Right renal pelvis (tissue), 4 donors: ENCODE measurements at places on chromosomes 3 and 15. TPM values are rescaled to one million over a fixed set of nuclear protein-coding genes. Genes with fewer than 3 reads are reported as not detected.

DNA sequence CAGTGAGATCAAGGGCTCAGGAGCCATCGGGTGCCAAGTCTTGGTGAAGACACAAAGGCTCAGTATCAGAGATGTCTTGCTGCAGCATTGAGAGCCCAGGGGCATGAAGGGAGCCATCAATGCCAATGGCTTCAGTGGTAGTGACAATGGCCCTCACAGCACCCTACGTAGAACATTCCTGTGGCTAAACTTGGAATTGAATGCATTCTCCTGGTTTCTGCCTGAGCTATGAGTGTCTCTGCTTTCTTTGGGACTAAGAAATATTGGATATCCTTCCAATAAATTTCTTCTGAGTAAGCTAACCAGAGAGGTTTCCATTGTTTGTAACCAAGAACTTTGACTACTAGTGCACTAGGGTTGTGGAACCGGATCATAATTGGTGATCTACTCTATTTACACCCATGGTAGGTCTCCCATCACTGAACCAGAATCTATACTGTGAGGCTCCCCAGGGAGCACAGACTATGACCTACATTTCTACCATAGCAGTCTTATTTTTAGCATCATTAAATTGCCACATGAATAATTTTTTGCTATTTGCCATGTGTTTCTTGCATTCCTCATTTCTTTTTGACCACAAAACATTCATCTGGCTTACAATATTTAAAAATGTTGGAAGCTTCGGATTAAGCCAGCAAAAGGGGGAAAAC is 31.6 kb upstream of the PDZRN3 start:
- DNase-seq, result no peak

- no peak for DNase-seq
These were observed 308.4 kb downstream of the RPLP1 start for GRCh38 chr15:69760890-69761568.

DNA sequence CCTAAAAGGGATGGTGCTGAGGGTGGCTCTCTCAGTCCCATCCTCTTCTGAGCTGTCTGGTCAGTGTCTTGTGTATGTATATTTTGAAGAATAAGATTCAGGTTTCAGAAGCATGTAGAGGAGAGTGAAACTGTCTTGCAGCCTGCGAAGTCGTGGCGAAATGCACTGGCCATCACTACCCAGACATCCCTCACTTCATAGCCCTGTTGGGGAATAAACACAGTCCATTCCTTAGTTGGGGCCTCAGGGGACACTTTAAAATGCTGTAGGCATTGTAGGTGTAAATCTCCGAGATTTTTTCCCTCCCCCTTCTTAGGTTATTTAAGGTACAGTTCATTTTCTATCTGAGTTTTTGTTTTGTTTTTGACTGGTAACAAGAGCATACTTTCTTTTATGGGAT is 93.8 kb downstream of the DNASE1L3 start:
- DNase-seq, result no peak

DNA sequence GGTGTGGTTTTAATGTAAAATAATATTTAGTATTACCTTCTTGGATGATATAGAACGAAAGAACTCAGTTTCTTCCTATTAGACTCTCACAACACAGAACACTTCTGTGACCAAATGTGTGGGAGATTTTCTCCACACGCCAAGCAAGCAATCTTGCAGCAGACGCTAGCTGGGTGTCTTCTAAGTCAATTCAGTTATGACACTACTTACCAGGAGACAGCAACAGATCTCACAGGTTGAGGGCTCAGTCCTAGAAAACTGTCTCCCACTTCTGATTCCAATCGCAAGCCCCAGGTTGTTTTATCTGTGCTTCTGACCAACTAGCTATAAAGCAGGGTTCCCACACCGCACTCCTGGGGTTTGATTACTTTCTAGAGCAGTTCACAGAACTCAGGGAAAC is 41.2 kb downstream of the HERC1 start:
- no peak for DNase-seq

GRCh38 chr3:111215481-111215880 is 143.9 kb downstream of the NECTIN3 start:
- no peak for DNase-seq

- DNase-seq, result no peak
These were observed 6.1 kb downstream of the IL17RD start for GRCh38 chr3:57158813-57159738.

DNA sequence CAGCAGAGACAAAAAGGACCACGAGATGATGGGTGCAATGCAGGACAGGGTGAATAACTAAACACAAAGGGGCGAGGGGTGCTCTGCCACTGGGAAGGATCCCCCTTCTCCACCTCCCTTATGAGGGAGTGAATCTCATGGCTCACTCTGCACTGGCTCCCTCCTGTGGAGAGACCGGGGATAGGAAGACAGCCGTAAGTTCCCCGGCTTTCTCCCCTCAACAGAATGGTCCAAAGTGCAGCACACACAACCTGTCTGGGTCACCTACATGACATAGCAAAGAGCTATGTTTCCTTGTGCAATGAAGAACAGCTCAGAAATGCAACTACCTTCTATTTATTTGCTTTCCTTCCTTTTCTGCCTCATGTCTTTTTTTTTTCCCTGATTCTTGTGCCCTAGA is 7.8 kb upstream of the ACSBG1 start:
- no peak for DNase-seq

GRCh38 chr15:39748276-39748675 is 34.4 kb downstream of the FSIP1 start:
- DNase-seq, result no peak

GRCh38 chr3:33886015-33886414 is 87.6 kb downstream of the PDCD6IP start:
- no peak for DNase-seq

- DNase-seq, result no peak
These were observed 9.4 kb downstream of the AKAP13 start for GRCh38 chr15:85389772-85390171.

GRCh38 chr3:14768182-14768790 is 50.5 kb upstream of the FGD5 start:
- DNase-seq, result no peak

DNA sequence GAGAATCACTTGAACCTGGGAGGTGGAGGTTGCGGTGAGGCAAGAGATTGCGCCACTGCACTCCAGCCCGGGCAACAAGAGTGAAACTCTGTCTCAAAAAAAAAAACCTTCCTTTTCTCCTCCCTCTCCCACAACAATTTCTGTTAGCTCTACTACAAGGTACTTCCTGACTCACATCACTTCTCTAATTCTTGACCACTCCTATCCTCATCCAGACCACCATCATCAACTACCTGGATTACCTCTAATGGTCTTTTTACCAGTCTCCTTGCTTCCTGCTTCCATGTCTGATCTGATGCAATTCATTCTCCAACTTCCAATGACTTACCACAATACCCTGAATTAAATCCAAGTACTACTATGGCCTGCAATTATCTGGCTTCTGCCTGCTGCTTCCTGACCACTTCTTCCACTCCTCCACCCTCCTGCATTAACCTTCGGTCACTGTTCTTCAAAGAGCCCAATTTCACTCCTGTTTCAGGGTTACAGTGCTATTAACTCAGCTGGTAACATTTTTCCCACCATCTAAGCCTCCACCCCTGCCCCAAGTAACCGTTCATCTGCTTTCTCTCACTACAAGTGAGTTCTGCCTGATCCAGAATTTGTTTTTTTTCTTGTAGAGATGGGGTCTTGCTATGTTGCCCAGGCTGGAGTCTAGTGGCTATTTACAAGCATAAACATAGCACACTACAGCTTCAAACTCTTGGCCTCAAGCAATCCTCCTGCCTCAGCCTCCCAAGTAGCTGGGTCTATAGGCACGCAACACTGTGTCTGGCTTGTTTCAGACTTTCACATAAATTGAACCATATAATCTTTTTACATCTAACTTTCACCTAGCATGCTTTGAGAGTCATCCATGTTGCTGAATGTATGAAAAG is 27.8 kb downstream of the DCAF1 start:
- no peak for DNase-seq

DNA sequence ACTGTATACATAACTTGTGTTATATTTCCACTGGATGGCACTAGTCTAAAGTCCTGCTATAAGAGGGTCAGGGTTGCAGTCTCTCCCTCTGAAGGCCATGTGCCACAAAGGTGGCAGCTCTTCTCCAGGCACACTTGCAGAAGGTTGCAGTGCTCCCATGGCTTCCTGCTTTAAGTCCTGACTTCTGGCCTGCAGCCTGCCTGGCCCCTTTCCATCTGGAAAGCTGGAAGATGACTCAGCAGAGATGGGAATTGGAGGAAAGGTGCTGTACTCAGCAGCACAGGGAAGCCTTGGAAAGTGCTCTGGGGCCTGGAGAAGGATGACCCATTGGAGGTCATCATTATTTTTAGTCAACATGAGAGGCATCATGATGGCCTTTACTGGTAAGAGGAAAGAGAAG is 40.9 kb upstream of the MRPL3 start:
- no peak for DNase-seq

Gene CAMK1
- polyA plus RNA-seq, result 20.5 TPM

Gene EXD1
- 0.10 TPM for polyA plus RNA-seq

Gene DAZL
- polyA plus RNA-seq, result 0.07 TPM

Gene CFAP161
- 0.66 TPM for polyA plus RNA-seq

Gene ZBED2
- 0.49 TPM for polyA plus RNA-seq

Gene HACL1
- 24.4 TPM for polyA plus RNA-seq

Gene PLD1
- 10.8 TPM for polyA plus RNA-seq
